ENCODE measurements at places on chromosomes 3 and 15.

DNA sequence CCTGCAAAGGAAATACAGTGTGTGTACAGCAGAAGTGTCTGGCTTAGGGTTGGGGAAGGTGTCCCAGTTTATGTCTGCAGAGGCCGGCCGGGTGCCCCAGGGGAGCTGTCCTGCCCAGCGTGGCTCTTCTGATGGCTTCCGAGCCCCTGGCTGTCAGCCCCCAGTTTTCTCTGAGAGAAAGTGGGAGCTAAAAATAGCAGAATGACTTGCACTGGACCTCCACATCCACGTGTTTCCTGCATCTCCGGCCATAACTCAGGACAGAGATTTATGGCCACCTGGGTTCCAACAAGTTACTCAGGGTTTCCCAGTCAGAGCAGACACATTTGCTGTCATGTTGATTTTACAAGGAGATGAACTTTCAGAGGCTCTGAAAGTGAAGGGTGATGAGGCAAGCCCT is 192.0 kb downstream of the ATP10A start:
- no peak overlapping the region for H3K4me3 ChIP-seq
- no peak for DNase-seq
- no peak overlapping the region for H3K27ac ChIP-seq
- H3K27me3 ChIP-seq: no peaks in the 10 kb centered on the region
- no peaks in the 10 kb centered on the region for H3K4me1 ChIP-seq
- no peaks in the 10 kb centered on the region for H3K36me3 ChIP-seq

- no peak for DNase-seq
- H3K4me3 ChIP-seq: no peak overlapping the region
- H3K4me1 ChIP-seq: no peaks in the 10 kb centered on the region
These were observed 49.5 kb downstream of the CD86 start for GRCh38 chr3:122104515-122105194.

DNA sequence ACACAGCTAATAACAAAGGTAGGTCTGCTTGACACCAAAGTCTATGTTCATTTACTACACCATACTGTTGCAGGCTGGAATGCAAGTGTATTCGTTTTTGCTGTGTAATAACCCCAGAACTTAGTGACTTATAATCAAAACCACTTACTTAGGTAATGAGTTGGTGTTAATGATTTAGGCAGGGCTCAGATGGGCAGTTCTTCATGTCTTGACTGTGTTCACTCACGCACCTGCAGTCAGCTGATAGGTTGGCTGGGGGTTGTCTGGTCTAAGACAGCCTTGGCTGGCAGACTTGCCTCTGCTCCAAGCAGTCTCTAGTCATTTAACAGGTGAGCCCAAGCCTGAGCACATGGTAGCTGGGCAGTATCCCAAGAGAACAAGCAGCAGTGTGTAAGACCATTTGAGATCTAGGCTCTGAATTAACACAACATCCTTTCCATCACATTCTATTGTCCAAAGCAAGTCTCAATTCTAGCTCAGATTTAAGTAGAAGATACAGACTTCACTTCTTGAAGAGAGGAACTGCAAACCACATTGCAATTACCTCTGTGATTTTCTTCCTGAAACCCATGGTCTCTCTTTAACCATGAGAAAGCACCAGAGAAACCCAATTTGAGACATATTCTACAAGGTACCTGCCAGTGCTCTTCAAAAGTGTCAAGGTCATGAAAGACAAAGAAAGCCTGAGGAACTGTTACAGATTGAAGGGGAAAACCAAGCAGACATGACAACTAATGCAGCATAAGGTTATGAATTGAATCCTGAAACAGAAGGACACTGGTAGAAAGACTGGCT is 13.3 kb upstream of the DCLK3 start:
- no peak overlapping the region for H3K4me3 ChIP-seq
- peaks cover 2% of the 10 kb centered on the region for H3K27me3 ChIP-seq
- no peak overlapping the region for H3K27ac ChIP-seq
- no peaks in the 10 kb centered on the region for H3K4me1 ChIP-seq
- no peaks in the 10 kb centered on the region for H3K36me3 ChIP-seq
- DNase-seq: no peak

DNA sequence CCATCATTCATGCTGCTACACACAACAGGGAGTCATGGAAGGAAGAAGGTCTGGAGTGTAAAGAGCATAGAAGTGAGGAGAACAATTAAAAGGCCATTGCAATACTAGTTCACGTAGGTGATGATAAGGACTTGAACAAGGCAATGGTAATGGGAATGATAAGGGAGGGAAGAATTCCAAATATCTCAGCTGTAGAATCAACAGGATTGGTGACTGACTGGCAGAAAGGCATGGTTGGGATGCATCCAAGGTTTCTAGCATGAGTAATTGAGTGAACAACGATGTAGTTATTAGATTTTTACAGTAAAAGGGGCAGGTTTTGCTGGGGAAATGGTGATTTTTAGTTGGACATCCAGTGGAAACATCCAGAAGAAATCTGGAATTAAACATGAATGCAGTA is 2.4 kb upstream of the SEC62 start:
- no peaks in the 10 kb centered on the region for H3K36me3 ChIP-seq
- no peak overlapping the region for H3K4me3 ChIP-seq
- no peak for DNase-seq
- H3K4me1 ChIP-seq: peaks cover 18% of the 10 kb centered on the region

DNA sequence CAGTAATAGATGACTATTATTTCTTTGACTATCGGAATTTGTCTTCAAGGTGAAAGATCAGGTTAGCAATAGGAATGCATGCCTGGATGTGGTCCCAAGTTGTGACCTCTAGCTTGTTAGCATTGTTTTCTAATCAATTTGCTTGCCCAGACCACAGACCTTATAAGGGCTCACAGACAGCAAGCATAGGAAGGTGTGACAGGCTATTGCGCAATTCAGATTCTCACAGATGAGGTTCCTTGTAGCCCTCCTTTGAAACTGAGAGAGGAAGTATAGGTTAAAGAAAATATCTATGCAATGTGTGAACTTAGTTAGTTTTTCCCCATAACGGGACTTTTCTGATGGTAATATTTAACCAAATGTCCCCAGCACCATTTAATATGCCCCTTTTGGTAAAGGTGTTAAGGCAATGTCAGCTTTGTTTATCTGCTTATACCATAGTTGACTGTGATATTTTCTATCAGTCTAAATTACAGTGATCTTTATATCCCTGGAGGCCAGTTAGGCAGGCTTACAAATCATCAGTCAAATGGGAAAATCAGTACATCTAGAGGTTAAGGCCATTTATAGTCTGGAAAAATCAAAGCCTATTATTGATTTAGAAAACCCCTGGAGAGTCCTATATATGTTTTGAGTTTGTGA is 168.1 kb upstream of the MBNL1 start:
- no peak for DNase-seq
- no peaks in the 10 kb centered on the region for H3K4me1 ChIP-seq
- H3K4me3 ChIP-seq: no peak overlapping the region
- no peaks in the 10 kb centered on the region for H3K27me3 ChIP-seq
- H3K27ac ChIP-seq: no peak overlapping the region

DNA sequence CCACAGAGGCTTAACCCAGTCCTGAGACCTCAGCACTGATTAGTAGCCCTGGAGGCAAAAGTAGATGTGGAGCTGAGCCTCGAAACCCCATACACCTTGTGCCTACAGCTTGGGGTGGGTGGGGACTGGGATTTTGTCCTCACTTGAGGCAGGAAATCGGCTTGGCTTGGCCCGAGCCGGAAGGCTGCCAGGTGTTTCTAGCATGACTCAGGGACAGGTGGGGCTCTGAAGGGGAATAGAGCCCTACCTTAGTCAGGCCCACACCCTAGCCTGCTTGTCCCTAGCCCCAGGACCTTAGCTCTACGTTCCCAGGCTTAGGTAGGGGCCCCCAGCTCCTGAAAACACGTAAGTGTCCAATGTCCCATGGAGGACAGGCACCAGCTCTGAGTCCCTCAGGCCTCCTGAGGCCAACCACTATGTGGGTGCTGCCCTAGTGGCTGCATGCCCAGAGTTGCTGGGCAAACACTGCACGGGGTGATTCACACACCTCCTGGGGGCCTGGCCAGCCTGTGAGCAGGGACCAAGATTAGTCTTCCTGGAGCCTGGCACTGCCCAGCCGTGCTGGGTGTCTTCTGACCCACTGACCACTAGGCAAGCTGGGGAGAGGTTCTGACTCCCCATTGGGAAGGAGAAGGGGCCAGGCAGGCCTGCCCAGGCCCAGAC is 3.1 kb downstream of the MST1R start:
- no peaks in the 10 kb centered on the region for H3K27me3 ChIP-seq
- peaks cover 8% of the 10 kb centered on the region for H3K4me1 ChIP-seq
- no peak overlapping the region for H3K27ac ChIP-seq
- no peaks in the 10 kb centered on the region for H3K36me3 ChIP-seq

GRCh38 chr3:183991403-183991802 is 26.3 kb downstream of the ABCC5 start:
- H3K4me1 ChIP-seq: no peaks in the 10 kb centered on the region
- no peak for DNase-seq
- H3K27ac ChIP-seq: no peak overlapping the region
- H3K4me3 ChIP-seq: no peak overlapping the region

GRCh38 chr15:83927704-83928391 is 273.9 kb downstream of the ADAMTSL3 start:
- no peaks in the 10 kb centered on the region for H3K36me3 ChIP-seq
- no peaks in the 10 kb centered on the region for H3K27me3 ChIP-seq
- H3K27ac ChIP-seq: no peak overlapping the region
- no peaks in the 10 kb centered on the region for H3K4me1 ChIP-seq
- H3K4me3 ChIP-seq: no peak overlapping the region
- DNase-seq: no peak

DNA sequence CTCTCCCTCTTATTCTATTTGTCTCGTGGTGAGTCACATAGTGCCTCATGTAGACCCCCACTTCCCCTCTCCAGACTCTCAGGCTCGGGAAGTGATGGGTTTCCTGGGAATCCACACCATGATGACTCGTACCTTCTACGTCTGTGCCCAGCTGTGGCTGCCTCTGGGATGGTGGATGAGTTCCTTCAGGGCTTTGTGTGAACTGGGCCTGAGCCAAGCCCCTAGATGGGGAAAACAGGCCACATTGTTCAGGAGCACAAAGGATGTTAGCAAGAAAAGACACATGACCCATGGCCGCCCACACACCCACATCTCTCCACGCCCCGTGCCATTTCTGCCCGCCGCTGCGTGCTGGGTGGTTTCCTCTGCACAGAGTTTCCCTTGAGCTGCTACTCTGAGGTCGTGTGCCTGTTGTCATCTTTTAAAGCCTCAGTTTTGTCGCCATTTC is 10.5 kb downstream of the ISG20 start:
- peak; percentile 95 for DNase-seq
- H3K4me1 ChIP-seq: peaks cover 35% of the 10 kb centered on the region
- no peak overlapping the region for H3K4me3 ChIP-seq
- H3K27me3 ChIP-seq: no peaks in the 10 kb centered on the region
- H3K27ac ChIP-seq: peak overlapping the region; percentile 99

DNA sequence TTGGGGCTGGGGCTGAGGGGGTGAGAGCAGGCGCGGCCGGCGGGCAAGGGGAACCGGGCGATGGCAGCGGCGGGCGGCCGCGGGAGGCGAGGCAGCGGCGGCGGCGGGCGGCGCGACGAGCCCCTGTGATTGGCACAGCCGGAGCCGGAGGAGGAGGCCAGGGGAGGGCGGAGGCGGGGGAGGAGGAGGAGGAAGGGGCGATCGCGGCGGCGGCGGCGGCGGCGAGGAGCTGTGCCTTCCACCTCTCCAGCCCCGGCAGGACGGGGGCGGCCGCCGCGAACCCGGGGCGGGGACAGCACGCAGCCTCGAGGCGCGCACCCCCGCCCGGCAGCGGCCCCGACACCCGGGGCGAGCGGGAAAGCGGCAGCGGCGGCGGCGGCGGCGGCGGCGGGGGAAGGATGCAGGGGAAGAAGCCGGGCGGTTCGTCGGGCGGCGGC is at the start of gene SLCO3A1:
Gene SLCO3A1 (plus strand): TSS at position 198 of the 437 bp plus-strand sequence.
- H3K36me3 ChIP-seq: no peaks in the 10 kb centered on the region
- H3K27me3 ChIP-seq: peaks cover 10% of the 10 kb centered on the region
- H3K4me1 ChIP-seq: peaks cover 3% of the 10 kb centered on the region
- peak; percentile 4 for DNase-seq
- H3K4me3 ChIP-seq: peak within 1 kb of the TSS; percentile 19

- H3K27ac ChIP-seq: no peak overlapping the region
- DNase-seq: no peak
- no peaks in the 10 kb centered on the region for H3K36me3 ChIP-seq
- no peaks in the 10 kb centered on the region for H3K27me3 ChIP-seq
- no peaks in the 10 kb centered on the region for H3K4me1 ChIP-seq
- H3K4me3 ChIP-seq: no peak overlapping the region
These were observed 559.3 kb upstream of the GRM7 start for GRCh38 chr3:6301626-6302025.

DNA sequence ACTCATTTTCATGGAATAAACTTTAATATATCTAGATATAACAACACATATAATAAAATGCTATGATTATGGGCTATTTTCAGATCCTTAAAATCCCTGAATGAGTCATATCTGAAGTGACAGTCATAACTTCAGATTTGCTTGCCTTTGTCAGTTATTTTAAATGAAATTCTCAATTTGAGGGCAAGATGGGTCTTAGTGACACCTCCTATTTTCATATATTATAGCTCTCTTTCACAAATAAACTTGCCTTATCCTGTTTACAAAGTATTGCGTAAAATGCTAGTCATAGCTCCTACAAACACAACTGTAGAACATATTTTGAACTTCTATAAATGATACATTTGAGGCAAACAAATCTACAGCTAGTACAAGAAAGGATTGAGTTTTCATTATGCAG is 6.2 kb upstream of the THRB start:
- DNase-seq: no peak
- no peak overlapping the region for H3K4me3 ChIP-seq
- no peaks in the 10 kb centered on the region for H3K36me3 ChIP-seq
- H3K27me3 ChIP-seq: no peaks in the 10 kb centered on the region

- no peaks in the 10 kb centered on the region for H3K4me1 ChIP-seq
- H3K27ac ChIP-seq: no peak overlapping the region
- H3K27me3 ChIP-seq: no peaks in the 10 kb centered on the region
- no peak overlapping the region for H3K4me3 ChIP-seq
- DNase-seq: no peak
These were observed 86.9 kb downstream of the DCLK3 start for GRCh38 chr3:36677331-36678007.

- H3K4me1 ChIP-seq: no peaks in the 10 kb centered on the region
- no peak overlapping the region for H3K27ac ChIP-seq
- DNase-seq: no peak
- H3K27me3 ChIP-seq: no peaks in the 10 kb centered on the region
- no peak overlapping the region for H3K4me3 ChIP-seq
These were observed 14.1 kb downstream of the PARL start for GRCh38 chr3:183870563-183870962.

DNA sequence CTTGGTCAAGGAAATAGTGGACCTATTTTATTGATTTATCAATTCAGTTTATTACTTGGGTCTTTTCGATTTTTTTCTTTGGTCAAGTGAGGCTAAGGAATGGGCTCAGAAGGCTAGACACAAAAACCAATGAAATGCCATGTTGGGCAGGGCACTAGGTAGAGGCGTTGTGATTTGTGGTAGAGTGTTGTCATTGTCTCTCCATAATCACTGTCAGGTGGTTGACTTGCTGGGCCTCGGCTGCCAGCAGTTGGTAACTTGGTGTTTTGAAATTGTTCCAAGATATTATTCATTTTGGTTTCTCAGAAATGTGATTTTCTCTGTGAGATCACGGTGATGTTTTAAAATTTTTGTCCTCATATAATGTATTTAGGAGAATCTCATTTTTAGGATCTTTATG is 173.6 kb downstream of the KLHL25 start:
- H3K4me1 ChIP-seq: peaks cover 49% of the 10 kb centered on the region
- H3K4me3 ChIP-seq: no peak overlapping the region
- no peaks in the 10 kb centered on the region for H3K36me3 ChIP-seq
